Type B pancreatic cell (in vitro differentiated cells): ENCODE measurements at places on chromosomes 11 and 22.

DNA sequence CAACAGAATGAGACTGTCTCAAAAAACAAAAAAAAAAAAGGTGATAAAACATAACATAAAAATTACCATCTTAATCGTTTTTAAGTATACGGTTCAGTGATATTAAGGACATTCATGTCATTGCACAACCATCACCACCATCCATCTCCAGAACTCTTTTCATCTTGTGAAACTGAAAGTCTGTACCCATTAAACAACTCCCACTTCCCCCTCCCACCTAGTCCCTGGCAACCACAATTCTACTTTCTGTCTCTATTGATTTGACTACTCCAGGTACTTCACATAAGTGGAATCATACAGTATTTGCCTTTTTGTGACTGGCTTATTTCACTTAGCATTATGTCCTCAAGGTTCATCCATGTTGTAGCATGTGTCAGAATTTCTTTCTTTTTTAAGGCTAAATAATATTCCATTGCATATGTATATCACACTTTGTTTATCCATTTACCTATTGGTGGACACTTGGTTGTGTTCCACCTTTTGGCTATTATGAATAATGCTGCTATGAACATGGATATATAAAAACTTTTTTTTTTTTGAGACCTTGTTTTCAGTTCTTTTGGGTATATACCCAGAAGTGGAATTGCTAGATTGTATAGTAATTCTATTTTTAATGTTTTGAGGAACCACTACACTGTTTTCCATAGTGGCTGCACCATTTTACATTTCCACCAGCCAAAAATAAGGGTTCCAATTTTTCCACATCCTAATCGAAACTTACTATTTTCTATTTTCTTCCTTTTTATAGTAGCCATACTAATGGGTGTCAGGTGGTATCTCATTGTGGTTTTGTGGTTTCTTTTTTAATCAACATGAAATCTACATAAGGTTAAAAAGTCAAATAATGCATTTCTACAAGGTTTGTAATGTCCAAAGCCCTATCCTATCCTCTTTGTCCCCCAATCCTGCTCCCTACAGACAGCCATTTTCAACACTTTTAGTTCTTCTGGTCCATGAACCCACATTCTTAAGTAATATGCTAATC is 23.4 kb upstream of the PIK3C2A start:
- no peak for DNase-seq

GRCh38 chr22:23681026-23681809 is 9.6 kb upstream of the RGL4 start:
- DNase-seq, result no peak

DNA sequence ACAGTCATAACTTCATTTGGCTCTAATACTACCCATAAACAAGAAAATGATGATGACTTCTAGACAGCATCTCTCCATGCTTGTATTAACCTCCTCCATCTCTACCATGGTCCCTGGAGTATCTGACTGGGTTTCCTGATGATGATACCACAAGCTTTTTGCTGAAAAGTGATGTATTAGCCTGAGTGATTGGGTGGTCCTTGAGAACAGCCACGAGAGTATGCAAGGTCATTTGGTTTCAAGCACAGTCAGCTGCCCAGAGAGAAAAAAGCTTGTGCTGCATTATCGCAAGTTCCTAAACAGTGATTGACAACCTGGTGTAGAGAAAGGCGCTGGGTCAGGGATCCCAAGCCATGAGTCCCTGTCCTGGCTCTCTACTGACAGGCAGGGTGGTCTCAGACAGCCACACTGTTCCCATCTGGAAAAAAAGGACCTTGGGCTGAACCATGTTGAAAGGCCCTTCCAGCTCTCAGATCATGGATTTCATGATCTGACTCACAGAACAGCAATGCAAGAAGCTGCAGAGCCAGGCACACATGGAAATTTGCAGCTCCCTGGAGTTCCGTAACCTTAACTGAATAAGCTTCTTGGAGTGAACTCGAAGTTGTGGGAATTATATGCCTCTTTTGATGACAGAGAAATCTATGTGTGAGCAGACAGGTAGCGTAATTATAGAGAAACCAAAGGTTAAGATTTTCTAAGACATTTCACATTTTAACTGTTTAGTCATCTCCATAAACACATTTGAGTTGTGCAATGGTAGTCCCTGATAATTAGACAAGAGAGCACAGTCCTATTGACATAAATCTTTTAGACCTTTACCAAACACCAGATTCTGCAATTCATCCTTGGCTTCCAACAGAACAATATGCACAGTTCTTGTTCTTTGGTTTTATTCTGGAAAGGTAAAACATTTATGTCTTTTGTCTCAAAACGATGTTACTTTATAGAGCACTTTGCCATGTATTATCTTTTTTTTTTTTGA is 54.1 kb upstream of the UBASH3B start:
- no peak for DNase-seq

GRCh38 chr11:123532131-123532530 is 102.1 kb downstream of the GRAMD1B start:
- no peak for DNase-seq

GRCh38 chr22:18060646-18061620 is 16.9 kb upstream of the PEX26 start:
- DNase-seq, result no peak

GRCh38 chr11:60991457-60991856 is 20.0 kb downstream of the CD6 start:
- no peak for DNase-seq

DNA sequence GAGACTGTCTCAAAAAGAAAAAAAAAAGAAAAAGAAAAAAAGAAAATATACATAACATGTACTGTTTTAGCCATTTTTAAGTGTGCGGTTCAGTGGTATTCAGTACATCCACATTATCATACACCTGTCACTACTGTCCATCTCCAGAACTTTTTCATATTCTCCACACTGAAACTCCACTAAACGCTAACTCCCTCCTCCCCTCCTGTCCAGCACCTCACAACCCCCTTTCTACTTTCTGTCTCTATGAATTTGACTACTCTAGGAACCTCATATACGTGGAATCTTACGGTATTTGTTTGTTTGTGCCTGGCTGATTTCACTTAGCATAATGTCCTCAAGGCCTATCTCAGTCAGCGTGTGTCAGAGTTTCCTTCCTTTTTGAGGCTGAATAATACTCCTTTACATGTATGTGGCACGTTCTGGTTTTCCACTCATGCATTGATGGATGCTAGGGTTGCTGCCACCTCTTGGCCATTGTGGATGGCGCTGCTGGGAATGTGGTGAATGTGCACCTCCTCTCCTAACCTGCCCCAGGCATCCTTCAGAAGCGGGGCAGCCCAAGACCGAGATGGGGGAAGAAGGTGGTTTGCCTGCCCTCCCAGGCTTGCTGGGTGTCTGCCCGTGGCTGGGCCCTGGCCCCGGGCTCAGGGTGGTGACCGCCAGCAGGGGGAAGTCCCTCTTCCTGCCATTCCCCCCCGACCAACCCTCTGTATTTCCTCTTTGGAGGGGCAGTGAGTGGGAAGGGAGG is 60.5 kb downstream of the BCR start:
- DNase-seq, result no peak

- DNase-seq, result no peak
These were observed 9.7 kb downstream of the ADAMTS8 start for GRCh38 chr11:130418756-130419155.

DNA sequence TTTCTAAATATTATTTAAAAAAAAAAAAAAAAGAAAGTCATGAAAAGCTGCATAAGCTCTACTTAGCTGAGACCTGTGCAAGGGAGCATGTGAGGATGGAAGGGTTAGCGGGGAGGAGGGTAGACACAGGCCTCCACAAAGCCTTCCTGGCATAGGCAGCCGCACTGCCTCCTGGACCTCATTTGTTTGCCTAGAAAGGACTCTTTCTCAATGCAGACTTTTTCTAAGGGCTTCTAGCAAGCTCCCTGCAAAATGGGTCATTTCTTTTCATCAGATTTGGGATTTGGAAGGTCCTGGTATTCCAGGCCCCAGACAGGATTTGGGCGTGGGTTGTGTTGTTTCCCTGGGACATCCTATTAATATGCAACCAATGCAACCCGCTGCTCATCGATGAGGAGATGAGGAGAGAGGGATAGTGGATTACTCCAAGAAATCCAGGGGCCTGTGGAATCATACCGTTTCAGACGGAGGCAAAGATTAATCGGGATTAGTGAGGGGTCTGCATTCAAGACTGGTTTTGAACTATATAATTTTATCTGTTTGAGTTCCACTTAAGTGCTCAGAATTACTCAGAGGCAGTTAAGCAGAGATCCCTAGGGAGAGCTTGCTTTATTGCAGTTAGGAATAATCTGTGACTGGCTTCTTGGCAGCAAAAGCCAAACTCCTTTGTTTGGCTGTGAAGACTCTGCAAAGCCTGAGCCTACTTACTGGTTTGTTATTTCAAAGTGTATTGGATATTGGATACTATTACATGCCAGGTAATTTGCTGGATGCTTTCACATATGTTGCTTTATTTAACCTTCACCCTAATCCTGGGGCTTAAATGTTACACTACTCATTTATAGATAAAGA is 106.9 kb upstream of the NAV2 start:
- no peak for DNase-seq

DNA sequence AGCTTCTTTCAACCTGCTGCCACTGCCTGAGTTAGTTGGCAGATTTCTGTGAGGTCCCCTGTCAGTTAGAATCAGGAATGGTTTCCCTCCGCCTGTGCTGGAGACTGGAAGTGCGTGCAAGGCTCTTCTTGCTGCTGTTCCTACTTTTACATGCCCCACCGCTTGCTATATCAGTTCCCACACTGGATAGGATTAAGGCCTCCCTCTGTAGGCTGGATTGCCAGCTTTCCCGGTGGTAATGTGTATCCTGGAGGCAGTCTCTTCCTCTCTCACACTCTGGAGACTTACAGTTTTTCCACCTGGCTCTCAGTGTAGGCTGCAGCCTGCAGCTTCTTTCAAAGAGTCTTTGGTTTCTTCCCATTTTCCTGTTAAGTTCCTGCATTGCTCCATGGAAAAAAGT is 66.5 kb downstream of the ARHGAP42 start:
- DNase-seq, result no peak

DNA sequence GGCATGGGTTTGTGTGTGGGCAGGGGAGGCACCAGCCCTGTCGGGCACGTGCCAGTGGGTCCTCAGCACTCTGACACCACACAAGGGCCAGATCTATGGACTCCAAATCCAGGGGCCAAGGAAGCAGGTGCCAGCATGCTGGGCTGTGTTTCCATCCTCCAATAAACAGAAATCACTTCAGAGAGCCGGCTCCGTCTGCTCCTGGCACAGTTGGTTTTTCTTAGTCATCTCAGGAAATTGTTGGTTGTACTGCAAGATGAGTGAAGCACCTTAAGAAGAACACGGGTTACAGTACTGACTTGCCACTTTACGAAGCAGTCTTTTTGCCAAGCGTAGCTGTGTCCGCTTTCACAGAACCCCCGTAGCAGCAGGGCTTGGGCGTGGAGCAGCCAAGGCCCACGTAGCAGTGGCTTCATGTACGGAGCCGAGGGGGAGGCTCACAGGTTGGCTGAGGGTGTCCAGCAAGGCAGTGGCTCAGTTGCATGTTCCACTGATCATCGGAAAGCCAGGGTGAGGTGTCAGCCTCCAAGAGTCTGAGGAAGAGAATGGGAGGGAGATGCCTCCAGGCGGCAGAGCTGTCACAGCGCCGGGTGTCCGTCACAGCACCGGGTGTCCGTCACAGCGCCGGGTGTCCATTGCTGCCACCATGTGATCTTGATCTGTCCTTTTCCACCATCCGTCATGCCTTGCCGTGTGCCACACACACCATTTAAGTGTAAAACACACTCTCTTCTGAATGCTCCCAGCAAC is 314.9 kb downstream of the CTTN start:
- DNase-seq, result no peak

DNA sequence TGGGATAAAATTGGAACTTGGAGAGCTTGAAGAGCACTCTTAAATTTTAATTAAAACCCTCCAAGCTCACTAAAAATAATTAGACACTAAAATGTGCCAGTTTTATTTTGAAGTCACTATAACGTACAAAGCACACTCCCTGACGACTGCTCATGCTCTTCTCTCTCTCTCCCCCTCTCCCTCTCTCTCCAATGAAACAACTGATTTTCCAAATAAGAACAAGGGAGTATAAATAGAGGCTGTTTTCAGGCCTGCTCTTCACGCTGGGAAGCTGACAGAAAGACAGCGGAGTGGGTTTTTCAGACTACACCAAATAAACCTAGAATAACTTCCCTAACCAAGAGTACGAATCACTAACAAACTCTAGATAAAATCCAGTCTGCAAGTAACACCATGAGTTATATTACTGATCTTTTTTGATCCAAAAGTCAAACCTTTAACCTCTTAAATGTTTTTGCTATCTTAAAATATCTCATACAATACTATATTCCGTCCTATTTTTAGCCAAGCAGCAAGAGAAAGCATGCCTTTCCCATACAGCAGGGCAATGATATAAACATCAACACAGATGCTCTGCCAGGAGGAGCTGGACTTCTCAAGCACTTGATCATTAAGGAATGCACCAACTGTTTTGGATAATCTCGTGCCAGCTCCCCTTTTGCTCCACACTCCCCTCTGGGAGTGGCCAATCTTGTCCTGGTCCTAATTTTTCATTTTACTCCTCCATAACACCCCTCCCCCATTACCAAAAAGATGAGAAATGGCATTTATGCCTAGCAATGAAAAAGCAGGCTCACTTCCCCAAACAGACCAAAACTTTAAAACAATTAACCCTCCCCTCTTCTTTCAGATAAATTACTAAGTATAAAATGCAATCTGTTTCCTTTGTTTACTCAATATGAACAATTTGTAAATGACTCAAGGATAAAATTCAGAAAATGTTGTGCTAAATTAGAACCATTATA is 116.9 kb downstream of the SOX6 start:
- DNase-seq, result no peak

DNA sequence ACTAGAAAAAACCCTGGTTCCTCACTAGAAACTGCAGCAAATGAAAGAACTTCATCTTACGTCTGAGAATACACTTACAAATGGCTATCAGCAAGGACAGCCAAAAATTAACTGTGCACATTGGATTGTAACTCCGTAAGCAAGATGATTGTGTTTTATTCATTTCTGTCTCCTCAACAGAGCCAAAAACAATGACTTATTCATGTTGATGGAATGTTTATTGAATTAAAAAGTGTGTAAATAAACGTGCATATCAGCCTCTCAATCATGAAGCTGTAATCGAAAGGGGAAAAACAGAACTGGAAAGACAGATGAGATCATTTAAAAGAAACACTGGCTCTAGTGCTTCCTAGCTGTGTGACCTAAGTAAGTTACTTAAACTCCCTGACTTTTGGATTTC is 307.5 kb upstream of the ZC3H12C start:
- no peak for DNase-seq

DNA sequence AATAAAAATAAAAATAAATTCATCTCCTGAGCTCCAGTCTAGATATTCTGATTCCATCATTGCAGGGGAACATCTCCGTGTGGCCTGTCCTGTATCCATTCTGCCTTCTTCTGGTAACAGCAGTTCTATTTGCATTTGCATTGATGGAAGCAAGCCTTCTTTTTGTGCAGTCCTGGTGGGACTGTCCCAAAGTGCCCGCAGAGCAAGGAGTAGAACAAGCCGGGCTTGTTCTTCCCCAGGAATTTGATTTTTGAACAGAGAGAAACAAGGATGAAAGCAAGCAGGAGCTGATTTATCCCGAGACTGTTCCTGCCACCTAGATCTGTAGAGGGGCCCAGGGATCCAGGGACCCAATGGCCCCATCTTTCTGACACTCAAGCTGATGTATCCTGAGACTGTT is 65.4 kb downstream of the SYN3 start:
- DNase-seq, result peak; percentile 22

- no peak for DNase-seq
These were observed 57.9 kb downstream of the GRAMD4 start for GRCh38 chr22:46678003-46678657.
